ENCODE measurements at places on chromosomes 6 and 20. TPM values are rescaled to one million over a fixed set of nuclear protein-coding genes. Genes with fewer than 3 reads are reported as not detected.

Gene RREB1
- total RNA-seq, result 8.4 TPM

Gene NKAIN2
- total RNA-seq, result not detected

Gene SRMS
- total RNA-seq, result not detected

Gene KATNA1
- total RNA-seq, result 24.6 TPM

Gene RIPPLY2
- not detected for total RNA-seq

Gene DNMT3B
- 1.3 TPM for total RNA-seq

Gene FOXQ1
- not detected for total RNA-seq

Gene FBXO30
- 9.3 TPM for total RNA-seq

Gene NFATC2
- total RNA-seq, result 0.28 TPM

Gene FNDC11
- total RNA-seq, result 0.28 TPM

Gene GTSF1L
- not detected for total RNA-seq

Gene OR12D3
- total RNA-seq, result not detected

Gene TUBB1
- not detected for total RNA-seq

DNA sequence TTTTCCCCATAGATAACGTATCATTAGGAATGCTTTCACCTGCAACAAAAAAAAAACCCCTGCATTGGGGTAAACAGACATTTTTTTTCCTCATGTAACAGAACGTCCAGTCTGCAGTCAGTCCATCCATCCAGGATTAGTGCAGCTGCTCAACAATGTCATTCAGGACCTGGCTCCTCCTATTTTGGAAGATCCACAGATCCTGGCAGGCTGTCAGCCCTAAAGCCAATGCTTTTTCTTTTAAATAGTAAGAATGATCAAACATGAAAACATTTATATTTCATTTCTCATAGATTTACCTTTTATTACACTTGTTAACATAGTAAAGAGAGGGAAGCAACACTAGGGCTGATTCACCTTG, 116.5 kb upstream of the CCDC28A start:
- no peak for DNase-seq

GRCh38 chr6:33967265-33967767, 163.5 kb upstream of the MLN start:
- no peak for DNase-seq

DNA sequence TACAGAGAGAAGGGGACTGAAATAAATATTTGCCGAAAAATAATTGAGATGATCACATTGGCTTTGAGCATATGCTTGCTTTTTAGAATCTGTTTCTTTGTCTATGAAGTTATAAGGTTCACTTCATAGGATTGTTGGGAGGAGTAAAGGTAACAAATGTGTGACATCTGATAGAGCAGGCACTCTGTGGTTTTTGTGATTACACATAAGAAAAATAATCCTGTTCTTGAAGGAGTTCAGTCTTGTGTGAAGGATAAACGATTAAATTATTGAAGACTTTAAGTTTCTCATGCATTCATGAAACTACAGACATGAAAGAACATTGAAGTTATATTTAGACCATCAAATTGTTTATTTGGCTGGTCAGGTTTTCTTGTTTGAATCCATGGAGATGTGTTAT, 45.0 kb downstream of the QKI start:
- DNase-seq, result peak; percentile 59

- peak; percentile 72 for DNase-seq
Observed at GRCh38 chr6:40779409-40779808, 192.2 kb upstream of the LRFN2 start.

DNA sequence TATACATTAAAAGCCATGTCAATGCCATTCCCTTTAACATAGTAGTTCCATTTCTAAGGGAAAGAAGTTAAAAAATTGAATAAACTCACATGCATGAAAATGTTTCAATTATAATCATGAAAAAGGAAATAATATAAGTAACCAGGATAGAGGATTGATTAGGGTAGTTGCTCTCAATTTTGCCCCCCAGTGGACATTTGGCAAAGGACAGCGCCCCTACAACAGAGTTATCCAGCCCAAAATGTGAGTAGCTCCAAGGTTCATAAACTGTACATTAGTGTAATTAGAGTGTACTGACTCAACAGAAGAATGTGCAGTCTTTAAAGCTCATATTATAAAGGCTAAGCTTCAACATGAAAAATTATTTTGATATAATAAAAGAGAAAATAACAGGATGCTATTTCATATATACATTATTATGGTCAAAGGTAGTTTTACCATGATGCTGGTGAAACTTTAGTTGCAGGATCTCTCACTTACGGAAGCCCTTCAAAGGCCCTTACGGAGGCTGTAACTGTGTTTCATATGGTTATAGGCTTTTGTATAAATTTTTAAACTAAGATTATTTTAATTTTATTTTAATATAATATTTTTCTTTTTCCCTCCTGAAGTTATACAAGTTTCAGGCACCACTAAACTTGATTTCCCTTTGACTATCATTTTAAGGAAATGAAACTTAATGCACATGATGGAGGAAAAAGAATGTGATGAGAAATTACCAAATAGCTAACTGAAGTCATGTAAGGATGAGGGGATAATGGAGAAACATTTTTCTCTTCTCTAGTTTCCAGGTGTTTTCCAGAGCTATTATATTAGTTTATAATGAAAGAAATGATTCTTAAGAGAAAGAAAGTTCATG, 403.6 kb downstream of the PLCB1 start:
- no peak for DNase-seq

DNA sequence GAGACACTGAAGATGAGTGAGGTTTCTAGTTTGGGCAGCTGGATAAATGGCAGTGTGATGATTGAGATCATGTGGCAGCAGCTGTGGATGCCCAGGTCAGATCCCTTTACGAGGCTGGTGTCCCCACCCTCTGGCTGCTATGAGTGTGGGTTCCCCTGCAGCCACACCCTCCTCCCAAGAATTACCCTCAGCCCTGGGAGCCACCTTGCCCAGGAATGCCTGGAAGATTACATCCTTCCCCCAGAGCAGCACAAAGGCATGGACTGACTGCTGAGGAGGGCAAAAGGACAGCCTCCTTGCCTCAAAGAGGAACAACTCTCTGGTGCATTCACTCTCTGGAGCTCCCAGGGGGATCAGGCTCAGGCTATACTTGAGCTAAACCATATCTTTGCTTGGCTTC, 15.0 kb upstream of the PKHD1 start:
- no peak for DNase-seq

GRCh38 chr6:65819152-65819551, 112.1 kb upstream of the EYS start:
- DNase-seq, result no peak

DNA sequence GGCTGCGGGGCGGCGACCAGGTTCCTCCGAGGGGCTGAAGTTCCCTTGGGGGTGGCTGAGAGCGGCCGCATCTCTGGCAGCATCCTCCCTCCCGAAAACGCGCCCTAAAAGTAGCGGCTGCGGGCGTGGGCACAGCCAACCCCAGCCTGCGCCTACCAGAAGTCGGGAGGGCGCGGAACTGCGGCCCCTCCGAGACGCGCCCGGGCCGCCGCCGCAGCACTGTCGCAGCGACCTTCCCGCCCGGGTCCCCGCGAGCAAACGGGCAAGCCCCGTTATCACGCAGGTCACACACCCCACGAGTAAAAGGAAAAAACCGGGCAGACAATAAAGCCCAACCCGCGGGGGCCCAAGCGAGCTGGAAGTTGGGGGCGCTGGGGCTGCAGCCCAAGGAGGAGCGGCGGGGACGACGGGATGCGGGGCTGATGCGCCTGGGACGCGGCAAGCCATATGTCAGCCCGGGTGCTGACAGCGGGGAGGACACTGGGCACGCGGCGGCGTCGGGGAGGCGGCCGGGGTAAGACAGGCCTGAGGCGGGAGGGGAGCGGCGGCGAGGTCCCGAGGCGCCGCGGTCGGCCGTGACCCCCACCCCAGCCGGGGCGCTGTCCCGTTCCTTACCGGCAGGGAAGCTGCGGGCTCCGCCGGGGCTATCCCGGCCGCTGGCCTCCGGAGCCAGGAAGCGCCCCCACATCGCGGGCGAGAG, 659 bp downstream of the CEP85L start:
- no peak for DNase-seq

GRCh38 chr6:113585246-113585645, 271.9 kb upstream of the MARCKS start:
- DNase-seq, result no peak

GRCh38 chr6:90583179-90583835, 3.6 kb downstream of the MAP3K7 start:
- peak; percentile 41 for DNase-seq

DNA sequence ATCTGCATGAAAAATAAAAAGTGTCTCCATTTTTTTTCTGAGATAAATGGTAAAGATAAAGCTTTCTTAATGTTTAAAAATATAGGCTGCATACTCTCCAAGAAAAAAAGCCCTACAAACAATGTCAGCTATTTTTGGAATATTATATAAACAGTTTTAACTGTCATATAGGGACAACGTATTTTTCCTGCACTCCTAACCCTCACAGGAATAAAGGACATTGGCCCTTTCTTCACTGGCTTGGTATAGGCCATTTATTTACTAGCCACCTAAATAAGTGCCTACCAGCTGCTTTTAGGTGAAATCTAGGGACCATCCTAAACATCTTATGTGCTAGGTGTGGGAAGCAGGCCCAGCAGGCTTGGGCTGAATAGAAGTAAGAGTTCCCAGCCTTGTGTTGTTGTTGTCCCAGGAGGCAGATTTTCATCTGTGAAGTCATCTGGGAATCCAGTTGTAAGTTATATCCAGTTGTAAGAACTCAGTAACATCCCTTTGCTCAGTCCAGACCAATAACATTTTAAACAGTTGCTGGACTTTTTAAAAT, 21.3 kb downstream of the FOXO3 start:
- peak; percentile 30 for DNase-seq

DNA sequence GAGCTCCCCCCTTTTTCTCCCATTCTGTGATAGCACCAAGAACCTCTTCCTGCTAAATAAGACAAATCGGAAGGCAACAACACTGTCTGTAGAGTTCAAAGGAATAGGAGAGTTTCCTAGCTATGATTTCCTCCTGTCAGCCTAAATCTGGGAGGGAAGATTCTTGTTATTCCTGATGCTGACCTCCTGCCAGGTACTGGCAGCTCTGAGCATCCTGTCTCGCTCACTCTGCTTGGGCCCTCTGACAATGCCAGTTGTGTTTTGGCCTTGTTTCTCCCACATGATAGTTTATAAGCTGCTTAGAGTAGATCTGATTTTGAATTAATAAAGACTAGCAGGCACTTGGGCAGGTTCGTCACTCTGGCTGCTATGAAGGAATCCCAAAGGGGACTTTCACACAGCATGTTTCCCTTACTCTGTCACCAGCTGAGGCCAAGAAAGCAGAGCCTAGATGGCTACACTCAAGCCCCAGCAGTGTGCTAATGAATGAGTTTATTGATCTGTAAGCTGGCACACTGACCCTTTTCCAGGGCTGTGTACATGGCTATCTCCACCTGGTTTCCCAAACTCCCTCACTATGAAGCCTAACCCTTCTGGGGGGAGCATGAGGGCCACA, 52.3 kb downstream of the UQCC1 start:
- no peak for DNase-seq

GRCh38 chr6:33425668-33426577, 6.1 kb downstream of the SYNGAP1 start:
- DNase-seq, result peak; percentile 75

DNA sequence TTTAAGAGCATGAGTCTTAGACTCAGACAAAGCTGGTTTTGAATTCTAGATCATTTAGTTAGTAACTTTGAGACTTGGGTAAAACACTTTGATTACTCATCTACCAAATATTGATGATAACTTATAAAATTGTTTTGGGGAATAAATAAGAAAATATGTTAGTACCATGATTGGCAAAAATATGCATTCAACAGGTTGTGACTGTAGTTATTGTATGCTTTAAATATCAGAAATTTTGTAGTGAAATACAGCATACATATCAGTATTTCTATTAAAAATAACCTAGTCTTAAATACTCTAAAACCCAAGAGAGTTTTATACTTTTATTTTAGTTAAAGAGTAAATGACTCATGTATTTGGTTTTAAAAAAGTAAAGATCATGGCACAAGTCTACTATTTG, 68.7 kb downstream of the ENPP1 start:
- DNase-seq, result no peak

- no peak for DNase-seq
Observed at GRCh38 chr6:8446391-8446790, 11.0 kb upstream of the SLC35B3 start.

DNA sequence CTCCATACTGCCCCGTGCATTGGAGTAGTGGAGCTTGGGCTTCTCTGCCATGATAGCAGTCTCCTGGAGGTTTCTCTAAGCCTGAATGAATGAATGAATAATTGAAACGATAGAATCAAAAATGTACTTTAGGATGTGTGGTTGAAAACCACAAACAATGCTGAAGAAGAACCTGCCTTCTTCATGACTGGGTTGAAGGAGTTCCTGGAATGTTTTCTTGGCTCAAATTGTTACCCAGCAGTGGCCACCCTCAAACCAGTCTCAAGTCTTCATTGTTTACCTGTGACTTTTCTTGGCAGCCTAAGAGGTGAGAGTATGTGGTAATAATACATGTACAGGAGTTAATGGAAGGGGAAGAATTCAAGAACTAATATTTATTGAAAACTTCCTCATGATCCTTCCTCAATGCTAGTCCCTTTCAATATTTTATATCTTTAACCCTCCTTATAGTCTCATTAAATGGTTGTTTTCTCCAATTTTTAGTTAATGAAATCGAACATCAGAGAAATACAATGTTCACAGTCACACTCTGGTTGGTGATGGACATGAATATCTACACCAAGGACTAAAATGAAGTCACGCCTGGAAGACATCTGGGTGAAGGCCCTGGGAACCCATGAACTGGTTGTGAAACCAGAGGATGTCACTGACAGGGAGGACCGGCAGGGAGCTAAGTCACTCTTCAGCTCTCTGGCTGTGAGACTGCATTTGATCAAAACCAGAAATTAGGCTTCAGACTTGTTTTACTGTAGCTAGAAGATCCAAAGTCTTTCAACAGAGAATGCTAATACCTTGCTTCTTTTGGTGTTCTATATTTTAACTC, at the start of gene GSTA5:
Gene GSTA5, minus strand, starts transcription at position 51 of the 823 bp plus-strand sequence.
- DNase-seq, result no peak

DNA sequence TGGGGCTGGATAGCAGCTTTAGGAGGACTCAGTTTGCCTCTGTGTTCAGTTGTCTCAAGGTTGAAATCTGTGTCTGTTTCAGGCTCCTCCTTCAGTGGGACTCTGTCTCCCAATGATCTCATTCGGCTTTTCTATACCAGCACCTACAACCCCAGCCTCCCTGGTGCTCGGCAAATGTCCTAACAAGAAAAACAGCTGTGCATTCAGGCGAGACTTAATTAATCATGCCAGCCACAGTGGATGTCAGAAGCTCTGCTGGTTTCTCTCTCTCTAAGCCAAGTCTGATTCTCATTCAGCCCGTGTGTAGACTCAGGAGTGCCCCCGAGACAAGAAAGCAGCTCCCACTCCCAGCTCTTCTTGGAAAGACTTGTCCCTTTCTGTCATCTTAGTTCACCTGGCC, 46.8 kb downstream of the SUN5 start:
- no peak for DNase-seq

DNA sequence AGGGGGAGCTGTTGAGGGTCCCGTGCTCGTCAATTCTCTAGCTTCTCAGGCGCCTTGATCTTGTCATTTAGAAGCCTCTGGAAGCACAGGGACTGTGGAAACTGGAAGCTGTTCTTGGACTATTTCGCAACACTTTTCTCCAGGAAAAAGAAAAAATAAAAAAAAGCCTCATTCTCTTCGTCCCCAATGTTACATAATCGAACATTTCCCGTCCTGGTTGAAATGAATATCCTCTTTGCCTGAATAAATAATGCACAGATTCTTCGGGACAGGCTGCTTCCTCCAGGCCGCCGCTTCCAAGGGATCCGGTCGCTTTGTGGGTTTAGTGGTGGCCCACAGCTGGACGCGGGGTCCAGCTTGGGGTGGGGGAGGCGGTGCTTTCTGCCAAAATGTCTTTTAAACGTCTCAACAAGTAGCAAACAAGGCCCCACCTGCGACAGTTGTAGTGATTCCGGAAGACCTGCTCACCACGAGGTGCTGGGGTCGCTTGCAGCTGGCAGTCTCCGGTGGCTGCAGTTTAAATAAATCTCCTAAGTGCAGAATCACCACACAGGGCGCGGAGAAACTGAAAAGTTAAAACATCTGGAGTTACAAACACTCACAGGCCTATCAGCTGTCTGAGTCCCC, 125.9 kb upstream of the ESR1 start:
- DNase-seq, result no peak

All from IMR-90 (cell line).